ENCODE measurements at places on chromosomes 11 and 22. TPM values are rescaled to one million over a fixed set of nuclear protein-coding genes. Genes with fewer than 3 reads are reported as not detected.
A peak's percentile ranks its signal among the peaks of the same experiment; 100 is the strongest.

GRCh38 chr11:44651535-44652155 lies 75.1 kb upstream of the TSPAN18 start:
- no peak for DNase-seq

DNA sequence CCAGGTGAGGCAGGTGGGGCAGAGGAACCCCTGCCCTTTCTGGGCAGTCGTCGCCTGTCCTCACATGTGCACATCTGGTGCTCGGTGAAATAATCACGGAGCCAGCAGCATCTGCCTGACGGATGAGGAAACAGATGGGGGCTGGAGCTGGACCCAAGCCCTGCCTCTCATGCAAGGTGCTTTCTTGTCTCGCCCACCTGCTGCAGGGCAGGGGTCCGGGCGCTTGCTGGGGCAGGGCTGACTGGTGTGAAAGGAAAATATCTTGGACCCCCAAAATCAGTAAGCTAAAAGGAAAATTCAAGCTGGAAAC lies 3.3 kb downstream of the ALDH3B2 start:
- DNase-seq = no peak

DNA sequence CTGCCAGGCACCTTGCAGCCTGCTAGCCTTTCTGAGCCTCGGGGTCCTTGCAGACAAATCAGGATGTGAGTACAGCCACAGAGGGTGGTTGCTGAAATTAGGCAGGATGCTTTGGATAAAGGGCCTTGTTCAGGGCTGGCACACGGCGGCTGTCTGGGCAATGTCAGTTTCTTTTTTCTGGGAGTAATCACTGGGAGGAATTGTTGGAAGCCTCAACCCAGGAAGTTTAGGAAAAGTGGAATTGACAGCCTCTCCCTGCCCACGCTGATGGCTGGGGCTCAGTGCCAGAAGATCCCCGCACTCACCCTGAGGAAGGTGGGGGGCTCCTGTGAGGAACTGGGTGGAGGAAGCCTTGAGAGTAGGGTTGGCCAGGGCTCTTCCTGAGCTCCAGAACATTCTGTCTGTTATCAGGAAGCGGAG lies 37.4 kb downstream of the CD82 start:
- DNase-seq = no peak

DNA sequence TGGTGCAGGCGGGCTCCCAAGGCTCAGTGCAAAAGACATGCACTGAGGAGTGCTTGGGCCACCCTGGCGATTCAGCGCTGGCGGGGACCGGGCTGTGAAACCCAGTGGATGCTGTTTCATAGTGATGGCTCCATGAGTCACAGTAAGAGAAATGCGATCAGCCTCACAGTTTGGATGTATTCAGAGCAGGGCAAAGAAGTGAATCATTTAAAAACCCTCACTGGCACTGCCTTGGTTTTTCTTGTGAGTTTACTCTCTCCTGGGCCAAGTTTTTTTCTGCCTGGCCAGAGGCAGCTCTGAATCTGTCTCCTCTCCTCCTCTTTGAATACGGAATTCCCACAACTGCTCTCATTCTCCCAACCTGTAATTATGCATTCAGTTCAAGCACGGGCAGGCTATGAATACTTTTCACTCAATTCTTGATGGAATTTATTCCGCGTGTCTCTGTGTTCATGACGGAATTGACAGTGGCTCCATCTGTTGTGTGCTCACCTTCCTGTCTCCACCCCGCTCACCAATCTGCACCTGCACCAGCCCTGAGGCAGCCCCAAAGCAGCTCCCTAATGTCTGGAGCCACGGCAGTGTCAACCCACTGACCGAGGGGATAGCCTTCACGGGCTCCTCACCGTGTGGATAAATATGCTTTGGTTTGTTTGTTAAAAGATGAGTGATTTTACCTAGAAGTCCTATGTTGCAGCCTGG lies 14.9 kb downstream of the ADAMTS8 start:
- DNase-seq = peak; percentile 79

GRCh38 chr22:42967933-42968332 lies 47.0 kb downstream of the PACSIN2 start:
- no peak for DNase-seq

DNA sequence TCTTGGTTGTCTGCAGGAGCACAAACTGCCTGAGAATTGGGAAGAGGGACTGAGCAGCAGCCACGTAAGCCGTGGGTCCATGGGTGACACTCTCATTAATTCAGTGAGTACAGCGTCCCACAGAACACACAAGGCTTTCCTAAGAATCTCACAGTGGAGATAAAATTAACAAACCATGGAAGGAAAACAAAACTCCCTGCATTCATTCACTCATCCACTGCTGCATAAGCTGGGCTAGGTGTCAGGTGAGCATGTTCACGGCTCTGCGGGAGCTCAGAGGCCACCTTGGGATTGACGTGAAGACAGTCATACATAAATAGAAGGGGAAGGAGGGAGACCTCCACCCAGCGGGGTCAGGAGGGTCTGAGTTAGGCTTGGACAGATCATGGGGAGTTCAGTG lies 1442.7 kb downstream of the TBC1D22A start:
- no peak for DNase-seq

DNA sequence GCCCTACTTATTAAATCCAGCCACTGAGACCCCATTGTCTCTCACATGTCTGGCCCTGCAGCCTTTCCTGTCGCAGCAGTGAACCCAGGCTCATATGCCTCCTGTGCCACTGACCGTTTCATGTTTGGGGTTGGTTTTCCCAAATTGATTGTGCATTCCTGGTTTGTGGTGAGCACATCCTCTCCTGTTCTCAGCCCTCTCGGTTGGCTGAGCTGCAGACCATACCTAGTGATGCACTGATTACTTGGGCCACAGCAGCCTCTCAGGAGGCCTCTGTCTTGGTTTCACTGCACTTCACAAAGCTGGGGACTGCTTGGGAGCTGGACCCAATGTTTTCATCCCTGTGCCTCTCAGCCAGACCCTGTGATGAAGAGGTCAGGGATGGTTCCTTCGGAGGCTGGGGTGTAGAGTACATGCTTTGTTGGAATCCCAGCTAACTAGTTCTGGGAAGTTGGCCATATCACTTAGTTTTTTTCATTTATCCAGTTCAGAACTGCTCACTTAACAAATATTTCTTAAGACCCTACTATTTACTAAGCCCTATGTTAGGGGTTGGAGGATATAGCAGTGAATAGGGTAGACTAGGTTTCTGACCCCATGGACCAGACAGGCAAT lies 30.9 kb downstream of the PARVA start:
- no peak for DNase-seq

- DNase-seq = no peak
Measured at GRCh38 chr11:113382121-113382520, 5.5 kb upstream of the ANKK1 start.

- no peak for DNase-seq
Measured at GRCh38 chr22:35605851-35606481, 11.2 kb downstream of the MB start.

DNA sequence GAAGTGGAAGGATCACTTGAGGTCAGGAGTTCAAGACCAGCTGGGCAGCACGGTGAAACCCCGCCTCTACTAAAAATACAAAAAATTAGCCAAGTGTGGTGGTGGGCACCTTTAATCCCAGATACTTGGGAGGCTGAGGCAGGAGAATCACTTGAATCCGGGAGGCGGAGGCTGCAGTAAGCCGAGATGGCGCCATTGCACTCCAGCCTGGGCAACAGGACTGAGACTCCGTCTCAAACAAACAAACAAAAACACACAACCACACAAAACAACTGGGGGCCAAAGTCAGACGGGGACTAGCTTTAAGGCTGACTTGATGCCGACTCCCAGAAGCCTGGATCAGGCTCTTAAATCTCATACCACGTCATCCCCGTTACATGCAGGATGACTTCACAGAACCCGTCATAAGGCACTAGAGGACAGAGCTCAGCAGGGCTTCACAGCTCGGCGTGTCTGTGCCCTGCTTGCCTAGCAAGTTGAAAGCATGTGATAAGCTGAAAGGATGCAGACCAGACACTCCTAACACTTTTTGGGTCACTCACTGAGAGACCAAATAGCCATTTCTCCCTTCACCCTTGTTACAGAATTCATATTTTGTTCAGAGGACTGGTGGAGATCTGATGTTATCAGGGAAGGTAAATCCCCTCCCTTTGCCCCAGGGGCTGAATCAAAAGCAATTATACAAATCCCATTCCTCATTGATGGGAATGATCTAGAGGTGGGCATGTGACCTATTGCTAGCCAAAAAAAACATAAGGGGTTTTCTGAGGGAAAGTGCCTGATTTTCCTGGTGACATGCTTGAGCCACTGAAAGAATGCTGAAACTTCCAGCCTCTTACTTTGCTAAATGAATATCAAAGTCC lies 65.4 kb downstream of the GAB2 start:
- DNase-seq = no peak

GRCh38 chr11:126816645-126817044 lies 183.9 kb downstream of the KIRREL3 start:
- DNase-seq = no peak

DNA sequence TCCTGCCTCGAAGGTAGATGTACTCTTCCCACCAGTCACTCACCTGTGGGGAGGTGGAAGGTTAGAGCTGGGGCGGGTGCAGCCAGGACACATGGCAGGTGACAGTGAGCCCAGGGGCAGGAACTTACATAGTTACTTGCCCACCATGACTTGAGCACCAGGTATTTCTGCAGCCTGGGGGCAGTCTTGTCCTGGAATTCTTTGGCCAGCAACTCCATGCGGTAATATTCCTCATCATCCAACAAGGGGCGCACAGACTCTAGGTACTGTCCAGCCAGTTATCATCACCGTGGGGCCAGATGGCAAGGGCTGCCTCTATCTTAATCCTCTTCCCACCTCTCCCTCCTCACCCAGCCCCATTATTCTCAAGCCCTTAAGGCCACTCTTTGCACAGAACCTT lies 2.2 kb downstream of the CPT1B start:
- no peak for DNase-seq

GRCh38 chr11:131899950-131900580 lies 529.6 kb downstream of the NTM start:
- no peak for DNase-seq

DNA sequence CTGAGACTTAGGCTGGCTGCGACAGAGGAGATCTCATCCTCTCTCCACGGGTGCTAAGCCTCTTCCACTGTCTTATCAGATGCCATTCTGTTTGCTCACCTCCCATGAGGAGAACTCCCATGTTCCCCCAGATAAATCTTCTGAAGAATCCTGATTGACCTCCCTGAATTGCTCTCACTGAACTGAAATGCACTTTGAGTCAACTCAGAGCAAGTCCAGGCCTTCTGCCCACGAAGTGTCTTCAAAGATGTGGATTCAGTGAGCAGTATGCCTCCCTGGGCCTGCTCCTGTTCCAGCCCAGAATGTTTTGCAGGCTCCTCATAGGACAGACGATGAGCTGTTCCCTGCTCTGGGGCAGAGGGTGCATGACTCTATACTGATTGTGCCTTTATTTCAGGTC lies 17.4 kb downstream of the TUB start:
- DNase-seq = peak; percentile 20

The KCNJ1 gene
- polyA plus RNA-seq = not detected

The GRM5 gene
- 0.01 TPM for polyA plus RNA-seq

The ZNF215 gene
- polyA plus RNA-seq = 2.7 TPM

The SULT4A1 gene
- polyA plus RNA-seq = 0.07 TPM

The FDX1 gene
- 8.9 TPM for polyA plus RNA-seq

All from AG04450 (cell line).